Fibroblast of lung (primary cell): ENCODE measurements at places on chromosomes 2 and 18. TPM values are rescaled to one million over a fixed set of nuclear protein-coding genes. Genes with fewer than 3 reads are reported as not detected.

- DNase-seq: no peak
- H3K4me3 ChIP-seq: no peak overlapping the region
- peaks cover 45% of the 10 kb centered on the region for H3K27me3 ChIP-seq
- H3K36me3 ChIP-seq: no peaks in the 10 kb centered on the region
Measured at GRCh38 chr18:46754188-46754587, 2.7 kb downstream of the ST8SIA5 start.

DNA sequence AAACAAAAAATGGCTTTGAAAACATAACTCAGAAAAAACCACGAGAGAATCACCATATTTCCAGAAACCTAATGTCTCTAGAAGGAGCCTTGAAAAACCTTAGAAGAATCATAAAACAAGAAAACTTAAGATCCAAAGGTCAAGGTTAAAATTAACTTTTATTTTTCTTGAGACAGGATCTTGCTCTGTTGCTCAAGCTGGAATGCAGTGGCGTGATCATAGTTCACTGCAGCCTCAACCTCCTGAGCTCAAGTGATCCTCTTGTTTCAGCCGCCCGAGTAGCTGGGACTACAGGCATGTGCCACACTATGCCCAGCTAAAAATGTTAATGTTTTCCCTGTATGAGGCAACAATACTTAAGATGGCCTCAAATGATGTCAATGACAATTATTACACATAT lies 254.2 kb upstream of the SESTD1 start:
- no peak for DNase-seq
- no peaks in the 10 kb centered on the region for H3K4me1 ChIP-seq
- H3K36me3 ChIP-seq: no peaks in the 10 kb centered on the region

GRCh38 chr18:13577091-13577697 lies 149.2 kb downstream of the FAM210A start:
- no peak overlapping the region for H3K27ac ChIP-seq
- no peaks in the 10 kb centered on the region for H3K27me3 ChIP-seq
- H3K36me3 ChIP-seq: no peaks in the 10 kb centered on the region
- no peak for DNase-seq
- H3K4me3 ChIP-seq: no peak overlapping the region

SIGLEC15 gene
- total RNA-seq: 0.51 and 1.5 TPM in 2 replicates
